ENCODE measurements at places on chromosomes 12 and 14. TPM values are rescaled to one million over a fixed set of nuclear protein-coding genes. Genes with fewer than 3 reads are reported as not detected.

- DNase-seq = no peak
Measured at GRCh38 chr12:124424516-124424905, 129.6 kb downstream of the RFLNA start.

Gene HIP1R
- 35.0 TPM for total RNA-seq

- no peak for DNase-seq
Measured at GRCh38 chr12:113619202-113619601, 147.5 kb upstream of the LHX5 start.

DNA sequence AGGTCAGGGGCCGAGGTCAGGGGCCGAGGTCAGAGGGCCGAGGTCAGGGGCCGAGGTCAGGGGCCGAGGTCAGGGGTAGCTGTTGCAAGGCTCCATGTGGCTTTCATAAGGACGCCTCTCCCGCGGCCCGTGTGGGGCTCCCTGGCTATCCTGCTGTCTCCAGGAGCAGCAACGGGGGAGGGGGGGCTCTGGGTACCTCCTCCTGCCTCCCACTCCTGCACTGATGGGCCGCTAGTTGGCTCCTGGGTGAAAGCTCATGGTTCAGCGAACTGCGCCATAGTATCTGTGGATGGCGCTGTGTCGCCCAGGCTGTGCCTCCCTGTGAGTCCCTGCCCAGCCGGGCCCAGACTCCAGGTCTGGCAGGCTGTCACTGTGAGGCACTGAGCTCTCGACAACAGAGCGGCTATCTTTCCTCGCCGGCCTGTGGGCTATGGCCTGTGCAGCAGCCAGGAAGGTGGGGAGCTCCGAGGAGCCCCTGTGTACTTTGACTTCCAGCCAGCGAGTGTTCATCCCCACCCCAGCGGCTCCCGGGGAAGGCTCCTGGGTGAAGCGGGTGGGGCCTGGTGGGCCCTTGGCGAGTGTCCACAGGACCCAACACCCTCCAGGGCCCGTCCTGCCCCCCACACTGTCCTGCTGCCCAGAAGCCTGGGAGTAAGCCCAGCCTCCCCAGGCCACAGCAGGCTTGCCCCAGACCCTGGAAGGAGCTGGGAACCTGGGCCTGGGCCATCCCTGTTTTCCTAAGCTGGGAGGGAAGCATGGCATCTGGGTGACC, 8.1 kb downstream of the RFLNA start:
- DNase-seq = no peak

Gene GDF3
- total RNA-seq = not detected

Gene CD4
- not detected for total RNA-seq

Gene KCNC2
- not detected for total RNA-seq

- DNase-seq = no peak
Measured at GRCh38 chr12:102993537-102993936, 36.1 kb downstream of the ASCL1 start.

DNA sequence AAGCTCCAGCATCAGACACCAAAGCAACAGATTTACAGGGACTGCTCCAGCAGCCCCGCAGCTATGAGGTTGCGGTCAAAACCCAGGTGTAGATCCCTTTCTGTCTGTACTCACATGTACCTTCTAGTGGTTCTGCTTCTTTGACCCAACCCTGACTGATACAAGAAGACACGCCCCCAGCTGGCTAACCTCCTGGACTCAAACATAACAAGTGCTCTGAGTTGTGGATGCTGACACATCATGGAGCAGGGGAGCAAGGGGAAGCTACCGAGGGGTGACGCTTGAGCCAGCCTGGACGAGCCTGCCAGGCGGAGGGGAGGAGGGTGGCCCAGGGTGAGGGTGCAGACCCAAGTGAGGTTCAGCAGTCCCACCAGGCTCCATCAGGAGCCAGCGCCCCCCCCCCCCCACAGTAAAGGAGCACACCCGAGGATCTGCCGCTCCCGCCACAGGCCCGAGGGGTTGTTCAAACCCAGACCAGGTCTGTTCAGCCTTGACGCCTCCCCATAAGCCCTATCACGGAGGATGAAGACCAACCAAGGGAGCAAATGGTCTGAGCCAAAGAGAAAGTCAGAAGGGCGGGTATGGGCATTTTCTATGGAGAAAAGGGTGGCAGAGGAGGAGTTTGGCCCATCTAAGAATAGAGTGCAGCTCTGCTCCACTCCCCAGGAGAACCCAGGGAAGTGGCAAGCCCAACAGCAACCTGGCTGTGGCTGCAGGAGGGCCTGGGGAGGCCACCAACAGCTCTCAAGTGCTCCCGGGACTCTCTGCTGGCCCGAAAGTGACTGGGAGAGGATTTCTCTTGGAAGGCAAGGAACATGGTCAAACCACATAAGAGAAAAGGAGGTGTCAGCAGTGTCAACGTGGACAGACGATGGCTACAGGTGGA, 229.4 kb downstream of the BCL11B start:
- no peak for DNase-seq

Gene TEX52
- total RNA-seq = not detected

Gene MOK
- total RNA-seq = 28.9 TPM

- DNase-seq = no peak
Measured at GRCh38 chr12:65614259-65614889, 209.9 kb upstream of the HMGA2 start.

DNA sequence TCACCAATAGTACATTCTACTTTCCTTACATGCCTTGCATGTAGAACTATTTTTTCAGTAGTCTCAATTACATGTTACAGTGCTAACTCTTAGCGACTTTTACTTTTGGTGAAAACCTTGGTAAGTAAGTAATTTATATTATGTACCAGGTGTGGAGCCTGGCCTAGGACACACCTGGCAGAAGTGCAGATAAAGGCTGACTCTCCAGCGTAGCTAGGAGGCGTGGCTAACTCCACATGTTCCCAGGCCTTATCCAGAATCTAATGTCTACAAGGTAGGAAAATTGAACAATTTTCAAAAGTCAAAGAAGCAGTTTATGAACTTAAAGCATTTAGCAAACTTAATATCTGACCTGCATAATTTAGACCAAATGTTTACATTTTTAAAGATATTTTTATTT, 157.4 kb downstream of the DHRS2 start:
- no peak for DNase-seq

GRCh38 chr12:46627686-46628085, 198.1 kb downstream of the SLC38A4 start:
- DNase-seq = peak; percentile 37

- DNase-seq = no peak
Measured at GRCh38 chr14:63901434-63902085, 48.8 kb downstream of the SYNE2 start.

Gene CABP1
- not detected for total RNA-seq

- DNase-seq = no peak
Measured at GRCh38 chr12:105358789-105359188, 28.3 kb downstream of the C12orf75 start.

GRCh38 chr12:48995086-48995879, 3.9 kb downstream of the DDN start:
- DNase-seq = no peak

- peak; percentile 57 for DNase-seq
Measured at GRCh38 chr14:95260537-95261361, 59.0 kb downstream of the CLMN start.

- DNase-seq = no peak
Measured at GRCh38 chr12:69755302-69755701, 16.6 kb downstream of the RAB3IP start.

GRCh38 chr12:93773122-93773871, 96.1 kb downstream of the CRADD start:
- no peak for DNase-seq

DNA sequence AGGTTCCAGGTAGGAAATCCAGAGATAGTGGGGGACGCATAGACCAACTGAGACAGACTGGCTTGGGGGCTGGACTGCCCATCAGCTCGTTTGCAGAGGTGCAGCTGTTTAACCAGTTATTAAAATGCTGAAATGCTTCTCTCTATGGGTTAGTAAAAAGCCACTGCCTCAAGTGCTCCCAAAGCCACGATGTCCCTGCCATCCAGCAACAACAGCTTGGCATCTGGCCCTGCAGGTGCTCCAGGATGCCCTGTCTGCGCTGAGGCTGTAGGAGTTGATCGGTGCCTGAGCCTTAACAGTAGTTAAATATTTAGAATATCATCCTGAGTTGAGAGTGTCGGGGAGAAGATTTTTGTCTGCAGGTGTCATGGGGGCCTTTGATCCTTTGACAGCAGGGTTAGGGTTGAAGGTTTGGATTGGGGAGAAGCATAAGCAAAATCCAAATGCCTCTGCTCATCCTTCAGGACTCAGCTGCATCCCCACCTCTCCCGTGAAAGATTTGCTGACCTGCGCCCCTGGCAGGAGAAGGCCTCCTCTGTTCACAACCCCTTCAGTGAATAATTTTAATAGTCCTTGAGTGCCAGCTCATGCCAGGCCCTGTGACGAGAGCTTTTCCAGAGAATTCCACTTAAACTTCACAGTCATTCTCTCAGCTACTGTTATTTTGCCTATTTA, 127.3 kb upstream of the PWP1 start:
- no peak for DNase-seq

- no peak for DNase-seq
Measured at GRCh38 chr12:114438635-114439256, 32.8 kb upstream of the TBX5 start.

Gene DIO3
- not detected for total RNA-seq

Gene ACOT6
- total RNA-seq = not detected

Gene IL22
- not detected for total RNA-seq

- no peak for DNase-seq
Measured at GRCh38 chr14:58884442-58884841, 246.7 kb downstream of the DACT1 start.

DNA sequence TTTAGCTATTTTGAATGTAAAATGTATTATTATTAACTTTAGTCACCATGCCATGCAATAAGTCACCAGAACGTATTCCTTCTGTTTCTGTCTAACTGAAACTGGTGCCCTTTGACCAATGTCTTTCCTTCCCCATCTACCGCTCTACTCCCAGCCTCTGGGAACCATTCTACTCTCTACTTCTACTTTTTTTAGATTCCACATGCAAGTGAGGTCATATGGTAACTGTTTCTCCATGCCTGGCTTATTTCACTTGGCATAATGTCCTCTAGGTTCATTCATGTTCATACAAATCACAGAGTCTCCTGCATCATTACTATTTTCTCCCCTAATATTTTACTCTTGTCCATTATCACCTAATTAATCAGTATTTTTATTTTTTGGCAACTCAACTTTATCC, 160.1 kb downstream of the TMX1 start:
- no peak for DNase-seq

Gene TAS2R42
- not detected for total RNA-seq

Gene BMAL2
- total RNA-seq = 102 TPM

DNA sequence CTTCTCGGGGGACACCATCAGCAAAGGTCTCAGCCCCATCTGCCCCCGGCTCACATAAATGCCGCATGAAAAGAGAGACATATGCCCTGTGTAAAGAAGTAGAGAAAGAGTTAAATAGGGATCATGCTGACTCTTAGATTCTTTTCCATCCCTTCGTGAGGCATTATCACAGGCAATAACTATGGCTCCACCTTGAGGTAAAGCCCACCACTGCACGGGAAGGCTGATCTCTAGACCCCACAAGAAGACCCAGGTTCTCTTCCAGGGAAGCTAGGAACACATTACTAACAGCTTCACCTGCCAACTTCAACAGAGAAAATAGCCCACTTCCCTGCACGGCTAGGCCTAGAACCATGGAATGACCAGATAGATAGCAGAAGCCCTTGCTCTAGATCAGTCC, 14.1 kb upstream of the NOP2 start:
- DNase-seq = no peak

Gene SPX
- total RNA-seq = 0.18 TPM

- no peak for DNase-seq
Measured at GRCh38 chr12:6612247-6612646, 5.1 kb upstream of the CHD4 start.

Gene C14orf180
- not detected for total RNA-seq

Gene B4GALNT1
- total RNA-seq = 0.25 TPM

GRCh38 chr12:104372061-104372720, 68.7 kb downstream of the EID3 start:
- DNase-seq = no peak

DNA sequence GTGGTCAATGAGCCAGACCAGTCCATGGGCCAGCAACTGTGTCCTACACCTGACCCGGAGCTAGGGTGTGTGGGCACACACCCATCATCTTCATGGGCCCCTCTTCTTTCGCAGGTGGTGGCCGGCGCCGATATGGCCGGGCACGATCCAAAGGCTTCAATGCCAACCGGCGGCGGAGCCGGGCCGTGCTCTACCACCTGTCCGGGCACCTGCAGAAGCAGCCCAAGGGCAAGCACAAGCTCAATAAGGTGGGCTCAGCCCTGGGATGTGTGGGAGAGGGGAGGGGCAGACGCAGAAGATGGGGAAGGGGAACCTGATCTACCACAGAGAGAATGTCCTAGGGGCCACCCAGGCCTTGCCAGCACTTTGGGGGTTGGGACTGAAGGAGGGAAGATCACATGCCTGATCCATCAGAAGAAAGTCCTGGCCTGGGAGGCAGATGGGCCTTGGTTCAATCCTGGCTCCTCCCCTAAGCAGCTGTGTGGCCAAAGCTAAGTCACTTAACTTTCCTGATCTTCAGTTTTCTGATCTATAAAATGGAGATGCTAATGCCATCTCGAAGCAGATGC, 3.8 kb downstream of the KCNH3 start:
- DNase-seq = no peak

Gene NAV3
- total RNA-seq = 28.5 TPM

- DNase-seq = no peak
Measured at GRCh38 chr12:130632642-130633041, 83.5 kb downstream of the RIMBP2 start.

GRCh38 chr12:40534828-40535227, 157.4 kb upstream of the CNTN1 start:
- DNase-seq = no peak

- DNase-seq = no peak
Measured at GRCh38 chr12:58712976-58713375, 207.3 kb downstream of the LRIG3 start.

Gene USP44
- total RNA-seq = 0.03 TPM

Gene KCNH3
- total RNA-seq = 0.25 TPM

DNA sequence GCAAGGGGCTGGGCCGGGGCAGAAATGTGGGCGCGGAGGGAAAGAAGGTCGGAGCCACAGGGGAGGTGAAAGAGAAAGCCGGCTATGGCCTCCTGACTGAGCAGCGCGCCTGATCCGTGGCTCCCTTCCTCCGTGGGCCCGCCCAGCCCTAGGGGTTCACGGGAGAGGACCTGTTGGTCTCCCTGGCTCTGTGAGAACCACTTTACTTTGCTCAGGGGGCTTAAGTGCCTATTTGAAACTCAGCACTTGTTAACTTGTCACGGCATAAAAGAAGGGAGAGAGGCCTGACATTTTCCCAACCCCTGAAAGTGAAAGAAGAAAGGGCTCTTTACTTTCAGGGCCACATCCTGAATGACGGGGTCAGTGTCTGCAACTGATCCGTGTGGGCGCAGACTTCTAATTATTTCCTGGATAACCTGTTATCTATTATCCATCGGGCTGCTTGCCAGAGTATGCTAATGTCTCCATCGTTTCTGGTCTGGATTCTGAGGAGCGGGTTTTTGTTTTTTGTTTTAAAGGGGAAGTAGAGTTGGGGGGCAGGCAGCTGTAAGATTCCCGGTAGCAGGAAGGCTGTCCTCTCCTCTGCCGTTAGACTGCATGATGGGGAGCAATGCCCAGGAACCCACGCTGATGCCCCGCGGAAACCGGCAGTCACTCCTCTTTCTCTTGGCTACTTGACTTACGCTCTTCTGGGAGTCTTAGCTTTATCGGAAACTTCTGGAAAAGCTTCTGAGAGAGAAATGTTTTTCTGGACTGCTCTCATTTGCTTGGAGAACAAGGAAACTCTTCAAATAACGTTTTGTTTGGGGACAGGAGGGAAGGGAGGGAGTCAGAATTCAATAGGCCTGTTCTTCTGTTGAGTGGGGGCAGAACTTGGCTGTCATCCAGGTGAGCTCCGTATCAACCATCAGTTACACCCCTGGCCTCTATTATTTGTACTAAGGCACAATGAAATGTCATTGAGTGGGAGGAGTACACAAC, 127.7 kb upstream of the MAX start:
- no peak for DNase-seq

Gene FAM90A1
- 0.41 TPM for total RNA-seq
